Ureter (tissue), 1 donor: ENCODE measurements at places on chromosomes 13 and 19. TPM values are rescaled to one million over a fixed set of nuclear protein-coding genes. Genes with fewer than 3 reads are reported as not detected.

Gene KLK14
- not detected for total RNA-seq

Gene CCNA1
- total RNA-seq: 1.3 TPM

Gene IL4I1
- total RNA-seq: 1.9 TPM

Gene SOX1
- not detected for total RNA-seq

Gene AP1M1
- total RNA-seq: 56.6 TPM

Gene F10
- 9.4 TPM for total RNA-seq

Gene FAM83E
- 12.7 TPM for total RNA-seq
